ENCODE measurements at places on chromosomes 7 and 10.

GRCh38 chr10:73161662-73162061 is 6.1 kb downstream of the ECD start:
- no peak for DNase-seq

GRCh38 chr10:101834341-101834740 is 9.3 kb downstream of the KCNIP2 start:
- no peak for DNase-seq

- DNase-seq: no peak
These were observed 376.8 kb downstream of the HGF start for GRCh38 chr7:81393018-81393417.

DNA sequence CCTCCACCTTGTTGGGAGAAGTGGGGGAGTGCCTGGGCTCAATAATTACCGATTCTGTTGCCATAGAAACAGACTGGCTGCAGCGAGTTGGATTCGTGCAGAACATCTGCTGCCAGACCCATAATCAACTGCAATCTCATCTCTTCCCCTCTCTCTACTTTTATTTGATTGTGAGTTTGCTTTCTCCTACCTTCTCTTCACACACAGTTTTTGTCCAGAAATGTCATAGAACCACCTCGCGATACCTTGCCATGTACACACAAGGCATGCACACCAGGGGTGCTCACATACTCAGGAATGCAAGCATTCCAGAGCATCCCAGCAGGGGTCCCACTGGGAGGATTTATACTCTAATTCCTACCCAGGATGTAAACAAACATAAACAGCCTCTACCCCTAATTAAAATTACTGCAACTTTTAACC is 262.2 kb upstream of the AOAH start:
- peak; percentile 46 for DNase-seq

All from cerebellar cortex (tissue), 1 donor.